Spleen (tissue), 13 donors: ENCODE measurements at places on chromosomes 2 and 18.

DNA sequence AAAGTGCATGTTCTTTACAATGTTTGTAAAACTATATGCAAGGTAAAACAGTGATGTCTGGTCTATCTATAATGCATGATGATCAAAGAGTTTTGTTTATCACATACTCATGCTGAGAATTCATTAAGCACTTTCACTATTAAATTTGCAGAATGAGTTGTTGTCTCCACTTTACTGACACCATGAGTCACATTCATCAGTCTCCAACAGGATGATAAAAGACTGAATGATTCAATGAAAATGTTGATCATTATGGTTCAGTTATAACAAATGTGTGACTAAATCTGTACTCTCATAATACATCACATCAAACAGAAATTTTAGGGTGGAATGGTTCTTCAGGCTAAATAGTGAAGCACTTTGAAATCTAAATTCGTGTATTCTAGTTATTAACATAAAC is 129.0 kb downstream of the ERBB4 start:
- no peak for DNase-seq

DNA sequence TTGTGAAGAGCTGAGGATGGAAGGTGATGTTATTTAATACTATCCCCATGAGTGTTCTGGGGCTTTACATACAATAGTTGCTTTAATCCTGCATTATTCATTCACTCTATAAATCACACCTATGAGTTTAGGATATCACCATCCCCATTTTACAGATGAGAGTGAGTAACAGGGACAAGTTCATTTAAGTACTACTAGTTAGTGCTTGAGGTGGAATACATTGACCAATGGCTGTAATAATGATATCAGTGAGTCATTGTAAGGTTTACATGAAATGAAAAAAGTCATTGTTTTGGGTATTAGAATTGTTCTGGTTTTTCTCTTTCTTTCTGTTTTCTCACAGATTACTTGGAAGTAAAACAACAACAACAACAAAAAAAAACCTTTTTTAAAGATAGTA is 42.5 kb downstream of the TANC1 start:
- DNase-seq, result no peak

GRCh38 chr18:59065684-59066083 is 74.0 kb upstream of the SEC11C start:
- no peak for DNase-seq

GRCh38 chr2:73343992-73344391 is 41.6 kb upstream of the ALMS1 start:
- DNase-seq, result no peak

- no peak for DNase-seq
Measured at GRCh38 chr2:125581557-125581956, 1074.4 kb upstream of the GYPC start.

DNA sequence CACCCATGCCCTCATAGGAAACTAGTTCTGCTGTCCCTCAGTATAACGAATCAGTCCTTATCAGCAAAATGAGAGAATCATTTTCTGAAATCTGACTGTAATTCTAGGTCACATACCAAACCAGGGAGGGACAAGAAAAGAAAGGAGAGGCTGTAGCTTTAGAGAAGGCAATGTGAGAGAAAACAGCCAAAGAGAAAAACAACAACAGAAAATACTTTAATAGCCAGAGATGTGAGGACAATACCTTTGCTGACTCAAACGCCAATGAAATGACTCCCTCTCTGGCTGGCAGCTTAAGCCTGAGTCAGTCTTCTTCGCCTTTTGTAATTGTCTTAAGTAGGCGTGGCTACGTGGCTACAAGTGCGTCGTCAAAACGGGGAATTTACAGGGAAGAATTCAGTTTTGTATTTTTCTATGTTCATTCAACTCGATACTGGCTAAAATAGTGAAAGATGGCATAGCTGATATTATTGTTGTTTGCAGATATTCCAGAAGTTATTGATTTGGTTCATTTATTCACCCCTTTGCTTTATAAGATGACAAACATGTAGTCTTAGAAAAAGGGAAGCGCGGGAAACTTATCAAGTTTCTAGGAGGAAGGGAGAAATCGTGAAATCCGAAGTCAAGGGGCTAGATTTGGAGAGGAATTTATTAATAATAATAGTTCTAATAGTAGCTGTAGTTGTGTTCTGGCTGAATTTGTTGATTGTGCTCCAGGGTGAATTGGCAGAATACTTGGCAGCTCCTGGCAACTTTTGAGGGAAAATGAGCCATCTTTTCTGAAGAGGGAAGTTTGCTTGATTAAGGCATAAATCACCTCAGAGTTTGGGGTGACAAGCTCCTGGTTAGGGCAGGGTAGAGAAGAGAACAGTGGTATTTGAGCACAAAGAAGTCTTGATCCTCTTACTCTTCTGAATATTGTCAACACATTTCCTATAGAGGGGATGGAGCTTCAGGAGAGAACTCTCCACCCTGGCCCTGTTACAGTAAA is at the start of gene IL1A:
IL1A (minus strand) TSS at position 295 of the 991 bp plus-strand sequence. CDS start 723 bp downstream, outside the sequence.
- DNase-seq, result no peak

DNA sequence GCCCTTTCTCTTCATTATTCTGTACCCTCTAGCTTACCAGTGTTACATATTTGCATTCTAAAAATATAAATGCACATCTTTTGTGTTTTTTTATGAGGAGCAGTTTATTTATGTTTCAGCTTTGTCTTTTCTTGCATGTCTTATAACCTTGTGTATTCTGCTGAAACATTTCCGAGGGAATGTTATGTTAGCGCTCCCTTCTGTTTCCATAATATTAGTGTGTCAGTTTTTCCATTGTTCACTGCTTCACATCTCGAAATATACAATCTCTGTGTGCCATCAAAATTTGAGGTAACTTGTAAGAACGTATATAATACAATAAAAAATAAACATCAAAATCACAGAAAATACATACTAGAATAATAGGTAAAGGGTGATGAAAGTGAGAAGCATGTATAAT is 153.3 kb downstream of the PKP4 start:
- DNase-seq, result no peak
